GM23338 (cell line): ENCODE measurements at places on chromosomes 4 and X.

GRCh38 chr4:164894702-164895101 lies 17.7 kb downstream of the APELA start:
- peaks cover 22% of the 10 kb centered on the region for H3K4me1 ChIP-seq
- no peak overlapping the region for H3K4me3 ChIP-seq
- H3K27ac ChIP-seq, result 0 out of 2 replicates have a peak overlapping the region, but pooled peaks have one; percentile 47
- H3K27me3 ChIP-seq, result no peaks in the 10 kb centered on the region

DNA sequence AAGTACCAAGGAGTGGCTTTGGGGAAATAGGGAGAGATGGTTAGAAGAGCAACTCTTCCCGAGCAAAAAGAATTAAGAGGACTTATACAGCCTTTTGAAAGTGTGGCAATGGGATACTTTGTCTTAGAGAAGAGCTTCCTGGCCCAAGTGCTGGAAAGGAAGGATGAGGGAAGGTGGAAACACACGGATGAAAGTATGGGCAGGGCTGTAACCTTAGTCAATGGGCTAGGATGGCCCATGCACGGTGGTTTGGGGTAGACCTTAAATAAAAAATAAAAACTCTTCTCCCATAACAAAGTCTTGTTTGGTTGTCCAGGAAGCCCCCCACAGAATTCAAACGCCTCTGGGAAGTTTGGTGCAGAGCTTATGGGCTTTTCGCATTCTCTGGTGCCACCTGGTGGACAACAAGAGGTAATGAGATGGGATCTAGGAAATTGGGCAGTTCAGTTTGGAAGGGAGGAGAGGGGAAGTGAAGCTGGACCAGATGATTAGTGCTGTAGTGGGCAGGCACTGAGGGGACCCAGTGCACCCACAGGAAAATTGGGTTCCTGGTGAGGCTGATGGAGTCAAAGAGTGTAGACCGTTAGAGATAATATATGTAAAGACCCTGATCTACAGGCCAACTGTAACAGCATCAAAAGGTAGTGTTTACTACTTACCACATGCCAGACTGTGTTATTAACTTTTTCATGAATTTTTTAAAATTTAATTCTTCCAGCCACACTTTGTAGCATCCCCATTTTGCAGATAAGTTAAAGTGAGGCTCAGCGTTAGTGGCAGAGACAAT lies 13.8 kb upstream of the ENOX2 start:
- H3K4me1 ChIP-seq, result no peaks in the 10 kb centered on the region
- H3K4me3 ChIP-seq, result no peak overlapping the region
- H3K36me3 ChIP-seq, result no peaks in the 10 kb centered on the region
- H3K27ac ChIP-seq, result no peak overlapping the region
- DNase-seq, result peak; percentile 43
- no peaks in the 10 kb centered on the region for H3K27me3 ChIP-seq

DNA sequence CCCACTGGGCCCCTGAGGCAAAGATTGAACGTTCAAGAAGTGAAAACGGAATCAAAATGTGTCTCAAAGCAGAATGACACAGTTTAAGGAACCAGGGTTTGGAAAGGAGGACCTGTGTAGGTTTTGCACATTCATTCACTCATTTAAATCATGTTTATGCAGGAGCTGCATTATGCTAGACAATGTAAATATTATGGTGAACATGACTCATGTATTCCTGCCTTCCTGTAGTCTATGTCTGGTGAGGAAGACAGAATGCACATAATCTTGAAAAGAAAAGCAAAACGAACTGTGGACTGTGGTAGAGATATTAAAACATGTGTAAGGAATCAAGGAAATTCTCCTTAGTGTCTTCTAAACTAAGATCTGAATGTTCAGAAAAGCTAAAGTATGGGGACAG lies 311.8 kb upstream of the SMIM31 start:
- no peak overlapping the region for H3K27ac ChIP-seq
- H3K36me3 ChIP-seq, result no peaks in the 10 kb centered on the region
- no peaks in the 10 kb centered on the region for H3K4me1 ChIP-seq
- H3K27me3 ChIP-seq, result no peaks in the 10 kb centered on the region
- H3K4me3 ChIP-seq, result no peak overlapping the region

GRCh38 chr4:72094059-72094797 lies 62.4 kb downstream of the NPFFR2 start:
- no peak overlapping the region for H3K27ac ChIP-seq
- no peaks in the 10 kb centered on the region for H3K27me3 ChIP-seq
- H3K4me3 ChIP-seq, result no peak overlapping the region
- H3K4me1 ChIP-seq, result peaks cover 10% of the 10 kb centered on the region; the same call in 1 of the 2 replicates
- no peak for DNase-seq
